ENCODE measurements at places on chromosomes 3 and 15. TPM values are rescaled to one million over a fixed set of nuclear protein-coding genes. Genes with fewer than 3 reads are reported as not detected.

Gene PPP1R14D
- not detected for polyA plus RNA-seq

Gene OR5K2
- polyA plus RNA-seq, result not detected

Gene BLM
- polyA plus RNA-seq, result 4.5 TPM

Gene ALS2CL
- 0.11 TPM for polyA plus RNA-seq

Gene HSPBAP1
- polyA plus RNA-seq, result 8.6 TPM

Gene TMEM266
- 17.6 TPM for polyA plus RNA-seq

Gene WWTR1
- polyA plus RNA-seq, result 0.60 TPM

Gene DGKG
- not detected for polyA plus RNA-seq

Gene RASGRF1
- 11.0 TPM for polyA plus RNA-seq

Gene SLC12A8
- 4.6 TPM for polyA plus RNA-seq

Gene TEX55
- not detected for polyA plus RNA-seq

Gene SCN11A
- 2.8 TPM for polyA plus RNA-seq

Gene LMOD3
- polyA plus RNA-seq, result not detected

Gene INSYN1
- 21.3 TPM for polyA plus RNA-seq

Gene GPR62
- polyA plus RNA-seq, result not detected

Gene CTDSPL
- 15.4 TPM for polyA plus RNA-seq

Gene MAP1A
- polyA plus RNA-seq, result 3.4 TPM

Measured in neural cell (in vitro differentiated cells).